ENCODE measurements at places on chromosomes 2 and 18. TPM values are rescaled to one million over a fixed set of nuclear protein-coding genes. Genes with fewer than 3 reads are reported as not detected.

WNT10A gene
- total RNA-seq = not detected

DNA sequence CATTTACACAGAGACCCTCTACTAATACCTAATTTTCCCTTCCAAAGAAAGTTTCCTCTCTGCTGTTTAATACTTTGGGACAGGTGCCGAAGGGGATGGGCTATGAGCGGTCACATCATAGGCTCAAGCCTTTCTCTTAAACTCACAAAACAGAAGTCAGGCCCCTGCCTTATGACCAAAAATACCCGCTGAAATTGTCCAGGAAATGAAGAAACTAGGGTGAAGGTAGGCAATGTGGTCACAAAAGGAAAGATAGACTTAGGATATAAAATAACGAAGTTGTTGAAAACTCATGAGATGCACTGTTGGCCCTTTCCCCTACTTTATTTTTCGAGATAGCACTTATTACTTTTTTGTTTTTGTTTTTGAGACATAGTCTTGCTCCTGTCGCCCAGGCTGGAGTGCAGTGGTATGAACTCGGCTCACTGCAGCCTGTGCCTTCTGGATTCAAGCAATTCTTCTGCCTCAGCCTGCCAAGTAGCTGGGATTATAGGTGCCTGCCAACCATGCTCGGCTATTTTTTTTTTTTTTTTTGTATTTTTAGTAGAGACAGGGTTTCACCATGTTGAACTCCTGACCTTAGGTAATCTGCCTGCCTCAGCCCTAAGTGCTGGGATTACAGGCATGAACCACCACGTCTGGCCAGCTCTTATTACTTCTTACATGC, 16.3 kb downstream of the SLC8A1 start:
- no peak for DNase-seq
- H3K36me3 ChIP-seq = no peaks in the 10 kb centered on the region
- no peaks in the 10 kb centered on the region for H3K4me1 ChIP-seq
- no peak overlapping the region for H3K27ac ChIP-seq

LPIN2 gene
- 57.8 TPM for total RNA-seq

DNA sequence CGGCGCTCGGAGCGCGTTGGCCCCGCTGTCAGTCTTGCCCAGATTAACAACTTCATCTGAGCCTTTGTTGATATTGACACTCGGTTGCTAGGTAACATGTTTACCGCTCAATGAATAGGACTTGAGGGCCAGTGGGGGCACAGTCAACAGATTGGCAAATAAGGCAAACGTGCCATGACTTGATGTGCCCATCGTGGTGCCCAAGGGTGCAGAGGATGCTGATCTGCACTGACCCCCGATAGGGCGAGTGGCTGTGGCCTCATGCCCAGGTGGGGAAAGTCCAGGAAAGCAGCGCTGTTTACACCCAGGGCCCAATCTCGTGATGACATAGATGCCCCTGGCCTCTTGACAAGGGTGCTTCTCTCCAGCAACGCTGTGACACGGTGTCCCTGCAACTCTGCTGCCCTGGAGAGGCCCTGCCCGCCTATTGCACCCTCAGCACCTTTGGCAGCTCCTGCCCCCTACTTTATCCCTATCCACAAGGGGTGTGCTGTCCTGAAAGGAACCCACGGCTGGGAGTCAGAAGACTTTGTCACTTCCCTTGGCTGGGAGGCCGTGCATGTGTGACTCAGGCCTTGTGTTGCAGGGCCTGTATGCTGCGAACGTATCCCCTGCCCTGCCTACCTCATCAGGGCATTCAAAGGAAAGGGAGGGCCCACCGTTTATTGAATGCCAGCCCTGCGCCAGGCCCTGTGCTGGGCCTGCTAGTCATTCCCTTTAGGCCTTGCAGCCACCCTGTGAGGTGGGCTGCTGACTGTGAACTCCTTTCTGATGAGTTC, 158.0 kb downstream of the INHBB start:
- H3K27ac ChIP-seq = no peak overlapping the region
- H3K4me1 ChIP-seq = no peaks in the 10 kb centered on the region
- peaks cover 7% of the 10 kb centered on the region for H3K27me3 ChIP-seq
- no peak for DNase-seq

C2orf81 gene
- 2.2 TPM for total RNA-seq

DNA sequence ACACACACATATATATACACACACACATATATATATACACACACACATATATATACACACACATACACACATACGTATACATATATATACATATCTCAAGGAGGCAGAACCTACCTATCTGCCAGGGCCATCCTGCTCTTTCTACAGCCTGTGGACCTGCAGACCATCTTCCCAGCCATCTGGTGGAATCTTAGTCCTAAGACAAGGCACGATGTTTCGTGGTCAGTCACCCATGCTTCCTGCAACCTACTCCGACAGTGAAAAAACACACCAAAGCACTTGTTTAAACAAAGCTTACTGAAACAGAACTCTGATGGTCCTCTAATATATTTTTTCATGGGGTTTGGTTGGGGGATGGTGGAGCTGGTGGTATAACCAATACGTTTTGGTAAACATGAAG, 164.2 kb upstream of the ZNF521 start:
- DNase-seq = no peak
- no peaks in the 10 kb centered on the region for H3K27me3 ChIP-seq
- no peak overlapping the region for H3K4me3 ChIP-seq
- H3K27ac ChIP-seq = no peak overlapping the region
- H3K36me3 ChIP-seq = no peaks in the 10 kb centered on the region

DNA sequence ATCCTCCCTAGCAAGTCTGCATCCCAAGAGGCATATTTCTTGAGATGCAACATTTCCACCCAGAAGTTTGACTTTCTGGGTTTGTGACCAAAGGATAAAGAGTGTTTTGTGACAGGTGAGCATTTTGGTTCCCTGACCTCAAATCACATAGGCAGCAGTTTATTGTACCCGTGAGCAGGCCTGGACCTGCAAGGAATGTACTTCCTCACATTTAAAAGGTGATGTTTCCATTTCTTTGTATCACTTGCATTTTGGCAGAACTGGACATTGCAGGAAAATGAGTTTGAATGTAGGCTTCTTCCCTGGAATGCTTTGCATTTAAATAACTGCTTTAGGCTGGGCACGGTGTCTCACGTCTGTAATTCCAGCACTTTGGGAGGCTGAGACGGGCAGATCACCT, 160.7 kb downstream of the ALPK2 start:
- H3K27me3 ChIP-seq = peaks cover 43% of the 10 kb centered on the region
- H3K27ac ChIP-seq = no peak overlapping the region
- no peak for DNase-seq

SCYGR4 gene
- not detected for total RNA-seq

GRCh38 chr2:228669690-228670089, 488.2 kb upstream of the SPHKAP start:
- no peaks in the 10 kb centered on the region for H3K36me3 ChIP-seq
- H3K4me1 ChIP-seq = no peaks in the 10 kb centered on the region
- H3K27me3 ChIP-seq = no peaks in the 10 kb centered on the region
- no peak overlapping the region for H3K27ac ChIP-seq
- no peak for DNase-seq
- no peak overlapping the region for H3K4me3 ChIP-seq

GRCh38 chr2:111698743-111699554, 185.0 kb downstream of the ANAPC1 start:
- no peaks in the 10 kb centered on the region for H3K36me3 ChIP-seq
- H3K4me3 ChIP-seq = peak overlapping the region; percentile 66
- peak; percentile 88 for DNase-seq

DNA sequence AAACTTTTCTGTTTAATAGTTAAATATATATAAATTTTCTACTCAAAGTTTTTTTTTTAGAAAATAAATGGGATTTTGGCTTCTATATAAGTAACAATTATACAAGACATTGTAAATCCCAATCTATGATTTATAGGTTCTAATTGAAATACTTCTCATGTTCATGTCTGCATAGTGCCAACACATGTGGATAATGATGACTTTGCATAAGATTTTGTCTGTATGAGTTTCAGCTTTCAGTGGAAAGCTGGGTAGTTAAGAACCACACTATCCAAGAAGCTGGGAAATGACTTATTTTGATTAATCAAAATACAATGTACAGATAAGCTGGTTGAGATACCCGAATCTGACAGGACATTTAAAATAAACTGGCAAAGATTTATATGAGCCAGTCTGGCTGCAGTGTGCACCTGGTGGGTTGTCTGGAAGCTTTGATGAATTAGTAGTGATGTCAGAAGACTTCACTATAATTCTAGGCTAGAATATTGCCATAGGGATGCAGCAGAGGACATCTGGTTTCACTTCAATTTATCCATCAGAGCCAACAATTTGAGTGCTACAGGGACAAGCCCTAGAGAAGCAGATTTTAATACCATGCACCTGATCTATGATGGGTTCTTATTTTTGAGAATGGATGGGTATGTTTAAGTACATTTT, 45.4 kb downstream of the EML6 start:
- no peaks in the 10 kb centered on the region for H3K4me1 ChIP-seq
- H3K27ac ChIP-seq = no peak overlapping the region
- no peaks in the 10 kb centered on the region for H3K36me3 ChIP-seq
- peaks cover 3% of the 10 kb centered on the region for H3K27me3 ChIP-seq
- H3K4me3 ChIP-seq = no peak overlapping the region
- DNase-seq = no peak

GRCh38 chr2:189782221-189782671, 1.9 kb downstream of the ORMDL1 start:
- peak overlapping the region; percentile 85 for H3K4me3 ChIP-seq
- peaks cover 27% of the 10 kb centered on the region for H3K36me3 ChIP-seq
- no peak for DNase-seq
- no peaks in the 10 kb centered on the region for H3K27me3 ChIP-seq

- no peak overlapping the region for H3K4me3 ChIP-seq
- no peaks in the 10 kb centered on the region for H3K27me3 ChIP-seq
- H3K4me1 ChIP-seq = peaks cover 9% of the 10 kb centered on the region
- H3K36me3 ChIP-seq = peaks cover 16% of the 10 kb centered on the region
- DNase-seq = no peak
Measured at GRCh38 chr2:10659898-10660568, 29.7 kb downstream of the NOL10 start.

- H3K36me3 ChIP-seq = no peaks in the 10 kb centered on the region
- no peak overlapping the region for H3K27ac ChIP-seq
- H3K4me3 ChIP-seq = no peak overlapping the region
- DNase-seq = no peak
Measured at GRCh38 chr2:157260533-157261198, 3.2 kb downstream of the GALNT5 start.

- no peaks in the 10 kb centered on the region for H3K36me3 ChIP-seq
- DNase-seq = no peak
- H3K27me3 ChIP-seq = no peaks in the 10 kb centered on the region
- no peaks in the 10 kb centered on the region for H3K4me1 ChIP-seq
Measured at GRCh38 chr2:138601458-138602165, 100.0 kb downstream of the SPOPL start.

GRCh38 chr18:11407940-11408339, 201.5 kb upstream of the SLC35G4 start:
- H3K36me3 ChIP-seq = no peaks in the 10 kb centered on the region
- no peak overlapping the region for H3K4me3 ChIP-seq
- no peak for DNase-seq
- H3K4me1 ChIP-seq = no peaks in the 10 kb centered on the region

GRCh38 chr2:23545396-23545795, 160.4 kb downstream of the KLHL29 start:
- H3K4me1 ChIP-seq = peaks cover 3% of the 10 kb centered on the region
- no peak for DNase-seq
- no peaks in the 10 kb centered on the region for H3K36me3 ChIP-seq
- peaks cover 15% of the 10 kb centered on the region for H3K27me3 ChIP-seq

- DNase-seq = no peak
- H3K4me1 ChIP-seq = no peaks in the 10 kb centered on the region
- no peaks in the 10 kb centered on the region for H3K36me3 ChIP-seq
- H3K4me3 ChIP-seq = no peak overlapping the region
Measured at GRCh38 chr2:160063879-160064612, 1.6 kb upstream of the PLA2R1 start.

ESPNL gene
- total RNA-seq = not detected

DNA sequence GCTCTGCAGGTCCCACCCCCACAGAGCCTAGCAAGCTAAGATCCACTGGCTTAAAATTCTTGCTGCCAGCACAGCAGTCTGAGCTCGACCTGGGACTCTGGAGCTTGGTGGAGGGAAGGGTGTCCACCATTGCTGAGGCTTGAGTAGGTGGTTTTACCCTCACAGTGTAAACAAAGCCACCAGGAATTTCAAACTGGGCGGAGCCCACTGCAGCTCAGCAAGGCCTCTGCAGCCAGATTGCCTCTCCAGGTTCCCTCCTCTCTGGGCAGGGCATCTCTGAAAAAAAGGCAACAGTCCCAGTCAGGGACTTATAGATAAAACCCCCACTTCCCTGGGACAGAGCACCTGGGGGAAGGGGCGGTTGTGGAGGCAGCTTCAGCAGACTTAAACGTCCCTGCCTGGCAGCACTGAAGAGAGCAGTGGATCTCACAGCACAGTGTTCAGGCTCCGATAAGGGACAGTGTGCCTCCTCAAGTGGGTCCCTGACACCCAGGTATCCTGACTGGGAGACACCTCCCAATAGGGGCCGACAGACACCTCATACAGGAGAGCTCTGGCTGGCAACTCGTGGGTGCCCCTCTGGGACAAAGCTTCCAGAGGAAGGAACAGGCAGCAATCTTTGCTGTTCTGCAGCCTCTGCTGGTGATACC, 20.0 kb upstream of the NEMP2 start:
- DNase-seq = no peak
- no peak overlapping the region for H3K4me3 ChIP-seq
- no peak overlapping the region for H3K27ac ChIP-seq
- H3K36me3 ChIP-seq = no peaks in the 10 kb centered on the region
- H3K27me3 ChIP-seq = no peaks in the 10 kb centered on the region

MC4R gene
- total RNA-seq = not detected

- peaks cover 29% of the 10 kb centered on the region for H3K4me1 ChIP-seq
- no peaks in the 10 kb centered on the region for H3K36me3 ChIP-seq
- DNase-seq = no peak
- no peaks in the 10 kb centered on the region for H3K27me3 ChIP-seq
Measured at GRCh38 chr2:74077636-74078035, 70.1 kb downstream of the BOLA3 start.

DNA sequence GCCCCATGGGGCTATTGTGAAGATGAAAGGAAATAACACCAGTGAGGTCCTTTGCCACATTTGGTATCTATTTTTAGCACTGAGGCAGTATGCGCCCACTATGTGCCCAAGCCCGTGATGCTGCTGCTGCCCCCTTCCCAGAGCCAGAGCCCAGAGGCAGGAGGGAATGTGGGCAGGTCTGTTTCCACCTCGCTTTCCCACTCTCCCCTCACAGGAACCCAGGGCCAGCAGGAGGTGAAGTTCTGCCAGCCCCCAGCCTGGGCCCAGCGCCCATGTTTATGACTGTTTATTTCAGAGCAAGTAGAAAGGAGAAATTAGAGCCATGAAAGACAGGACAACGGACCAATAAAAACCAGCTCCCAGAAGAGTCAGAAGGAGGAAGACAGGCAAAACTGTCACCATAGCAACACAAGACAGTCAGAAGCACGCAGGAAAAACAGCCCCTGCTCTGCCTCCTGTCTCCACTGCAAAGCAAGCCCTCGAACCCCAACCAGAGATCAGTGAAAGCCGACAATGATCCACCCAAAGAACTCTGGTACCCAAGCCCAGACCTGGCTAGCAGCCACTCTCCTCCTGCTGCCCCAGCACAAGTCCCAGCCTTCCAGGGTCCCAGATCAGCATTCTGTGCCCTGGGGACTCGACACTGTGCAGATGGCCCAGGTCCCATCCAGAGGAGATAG, 1.4 kb downstream of the CYRIA start:
- peak; percentile 64 for DNase-seq
- no peaks in the 10 kb centered on the region for H3K36me3 ChIP-seq
- H3K27ac ChIP-seq = peak overlapping the region; percentile 69
- peak overlapping the region; percentile 88 for H3K4me3 ChIP-seq
- peaks cover 63% of the 10 kb centered on the region for H3K4me1 ChIP-seq

GRCh38 chr2:39265315-39265714, 21.5 kb upstream of the CDKL4 start:
- no peak overlapping the region for H3K4me3 ChIP-seq
- peak overlapping the region; percentile 52 for H3K27ac ChIP-seq
- no peaks in the 10 kb centered on the region for H3K27me3 ChIP-seq

HOXD4 gene
- total RNA-seq = not detected
